ENCODE measurements at places on chromosomes 7 and 10.

DNA sequence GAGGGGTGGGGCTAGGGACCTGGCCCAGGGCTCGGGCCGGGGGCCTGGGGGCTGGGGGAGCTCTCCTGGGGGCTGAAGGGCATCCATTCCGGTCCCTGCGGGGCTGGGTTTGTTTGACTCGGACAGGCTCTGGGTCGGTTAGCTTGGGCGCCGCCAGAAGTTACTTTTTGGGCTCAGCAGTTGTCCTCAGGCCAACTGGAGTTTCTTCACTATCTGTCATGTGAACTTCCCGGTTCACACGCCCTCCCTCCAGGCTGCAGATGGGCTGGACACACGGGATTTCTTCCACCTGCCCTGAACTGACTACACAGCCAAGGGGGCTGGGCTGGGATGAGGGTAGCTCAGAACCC lies 3.8 kb downstream of the SLC4A2 start:
- DNase-seq, result no peak

GRCh38 chr7:147474862-147475261 lies 1115.7 kb upstream of the C7orf33 start:
- no peak for DNase-seq

- no peak for DNase-seq
Observed at GRCh38 chr7:22945584-22945983, 68.3 kb downstream of the HYCC1 start.

GRCh38 chr10:114017271-114017670 lies 26.4 kb upstream of the ADRB1 start:
- no peak for DNase-seq

GRCh38 chr7:149872419-149873073 lies 1.2 kb upstream of the ATP6V0E2 start:
- no peak for DNase-seq

GRCh38 chr10:85513436-85513835 lies 853.2 kb downstream of the GRID1 start:
- no peak for DNase-seq

GRCh38 chr7:98282703-98283102 lies 1.2 kb downstream of the BRI3 start:
- no peak for DNase-seq

- no peak for DNase-seq
Observed at GRCh38 chr10:123044391-123044790, 35.6 kb downstream of the ACADSB start.

GRCh38 chr7:114087653-114088469 lies 169.1 kb upstream of the PPP1R3A start:
- no peak for DNase-seq

DNA sequence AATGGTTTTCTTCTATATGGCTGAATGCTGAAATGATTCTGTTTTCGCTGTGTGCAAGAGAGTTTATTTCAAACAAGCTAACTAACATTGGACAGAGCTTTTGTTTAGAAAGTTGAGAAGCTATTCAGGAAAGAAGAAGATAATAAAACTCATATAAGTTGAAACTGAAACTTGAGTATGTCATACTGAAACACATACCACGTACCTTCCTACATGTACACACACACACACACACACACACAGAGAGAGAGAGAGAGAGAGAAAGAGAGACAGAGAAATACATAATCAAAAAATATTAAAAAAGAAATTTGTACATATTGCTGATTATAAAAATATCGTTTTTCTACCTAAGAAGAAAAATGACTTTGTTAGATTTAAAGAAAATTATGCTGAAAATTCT lies 561.9 kb upstream of the KCND2 start:
- DNase-seq, result no peak

- no peak for DNase-seq
Observed at GRCh38 chr7:25303281-25304181, 75.2 kb upstream of the NPVF start.

GRCh38 chr7:34042406-34042805 lies 137.1 kb downstream of the BMPER start:
- no peak for DNase-seq

DNA sequence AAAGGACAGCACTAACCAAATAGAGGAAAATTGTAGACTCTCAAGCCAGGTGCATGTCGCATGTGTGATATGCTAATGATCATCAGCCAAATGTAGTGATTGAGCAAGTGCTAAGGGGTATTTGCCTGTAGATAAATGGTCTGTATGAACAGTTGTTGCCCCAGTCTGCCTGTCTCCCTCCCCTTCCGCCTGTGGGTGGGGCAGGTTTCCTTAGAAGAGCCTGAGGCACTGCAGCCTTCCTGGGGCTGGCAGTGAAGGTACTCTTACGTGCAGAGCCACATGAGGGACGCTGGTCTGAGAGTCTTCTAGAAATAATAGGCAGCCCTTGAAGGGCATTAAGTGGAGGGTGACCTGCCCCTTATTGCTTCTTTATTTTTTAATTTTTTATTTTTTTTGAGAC lies 152.1 kb downstream of the SNX10 start:
- DNase-seq, result no peak

DNA sequence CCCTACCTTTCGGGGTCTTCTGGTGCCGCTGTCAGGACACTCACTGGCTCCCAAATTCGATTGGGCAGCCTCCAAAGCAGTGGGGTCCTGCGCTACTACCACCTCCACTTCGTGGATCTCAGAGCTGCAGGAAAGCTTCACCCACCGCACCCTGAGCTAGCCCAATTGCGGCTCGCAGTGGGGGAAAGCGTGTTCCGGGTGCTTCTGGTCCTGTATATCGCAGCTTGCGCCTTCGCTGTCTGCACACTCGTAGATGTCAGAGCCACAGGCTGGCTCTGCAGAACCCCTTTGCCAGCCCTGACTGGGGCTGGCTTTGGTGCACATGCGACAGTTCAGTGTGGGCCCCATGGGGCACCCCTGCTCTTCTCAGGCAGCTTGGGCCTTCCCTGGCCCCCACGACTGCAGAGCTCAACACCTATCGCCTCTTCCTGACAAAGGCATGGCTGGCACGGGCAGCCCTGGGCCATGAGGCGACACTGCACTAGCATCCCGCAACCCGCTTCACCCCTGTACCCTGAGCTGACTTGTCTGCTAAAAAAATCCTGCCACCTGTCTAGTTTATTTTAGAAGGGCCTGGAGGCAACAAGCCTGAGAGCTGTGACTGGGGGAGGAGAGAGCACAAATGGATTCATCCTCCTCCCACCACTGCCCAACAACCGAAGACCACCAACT lies 78.7 kb upstream of the ABI1 start:
- DNase-seq, result no peak

DNA sequence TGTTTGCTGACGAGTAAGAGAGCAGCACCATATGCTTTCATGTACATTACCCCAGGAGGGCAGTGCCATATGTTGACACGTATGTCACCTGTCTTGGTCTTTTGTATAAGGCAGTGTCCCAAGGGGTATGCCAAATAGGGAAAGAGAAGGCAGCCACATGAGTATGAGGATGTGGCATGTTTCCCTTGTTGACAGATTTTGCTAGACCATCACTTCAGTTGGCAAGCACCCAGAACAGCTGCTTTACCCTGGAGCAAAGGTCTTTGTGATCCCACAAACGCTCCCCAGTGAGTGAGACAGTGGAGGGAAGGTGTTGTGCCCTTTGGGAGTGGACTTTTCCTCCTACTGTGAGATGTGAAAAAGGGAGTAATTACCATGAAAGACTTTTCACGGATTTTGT lies 350.1 kb downstream of the ETV1 start:
- DNase-seq, result no peak

DNA sequence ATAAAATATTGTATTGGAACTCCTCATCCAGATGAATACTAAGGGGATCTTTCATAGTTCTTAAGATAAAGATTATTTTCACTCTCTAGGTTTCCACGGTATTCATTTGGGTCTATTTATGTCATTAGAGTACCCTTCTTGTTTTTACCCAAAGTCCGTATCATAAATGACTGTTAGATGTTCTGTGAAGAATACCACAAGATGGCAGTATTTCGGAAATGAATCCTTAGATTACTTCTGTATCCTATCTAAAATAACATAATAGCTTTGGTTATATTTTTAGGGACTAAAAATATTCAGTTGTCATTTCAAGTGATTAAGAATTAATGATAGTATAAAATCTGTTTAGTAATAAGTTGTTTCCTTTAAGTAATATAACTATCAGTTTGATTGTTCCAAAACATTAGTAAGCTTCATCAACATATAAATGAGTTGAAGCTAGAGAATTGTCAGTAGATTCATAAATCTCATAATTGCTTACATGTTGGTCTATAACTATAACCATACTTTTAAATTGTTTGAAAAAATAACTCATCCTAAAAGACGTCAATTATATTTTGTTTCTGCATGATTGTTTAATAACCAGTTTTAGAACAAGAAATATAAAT lies 337.5 kb upstream of the KCND2 start:
- DNase-seq, result no peak

- DNase-seq, result peak; percentile 51
Observed at GRCh38 chr7:150898475-150899011, 46.2 kb downstream of the AOC1 start.

Data from effector memory CD4-positive, alpha-beta T cell (primary cell).